NCI-H1105 treated with DMSO at 0.1 percent for 48 hours (cell line): ENCODE measurements at places on chromosomes 11 and 22.

DNA sequence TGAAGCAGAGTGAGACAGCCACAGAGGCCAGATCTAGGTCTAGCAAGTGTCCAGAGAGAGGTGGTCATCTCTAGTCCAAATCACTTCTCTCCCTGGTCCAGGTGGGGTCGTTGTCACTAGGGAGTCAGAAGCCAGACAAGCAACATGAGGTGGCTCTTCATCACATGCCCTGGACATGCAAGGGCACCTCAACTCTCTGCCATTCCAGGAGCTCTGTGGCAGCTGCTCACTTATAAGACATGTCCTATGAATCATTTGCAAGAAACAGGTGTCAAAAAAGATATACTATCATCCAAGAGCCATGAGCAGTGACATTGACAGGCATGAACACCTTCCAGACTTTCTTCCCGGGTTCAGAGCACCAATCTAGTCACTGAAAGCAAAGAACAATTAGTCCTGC, 130.8 kb downstream of the GALNT18 start:
- DNase-seq, result no peak

- DNase-seq, result peak; percentile 47
These were observed at the start of gene ELMOD1 for GRCh38 chr11:107590460-107591377. Gene ELMOD1, plus strand, starts transcription at chr11:107591147. Its CDS starts 27,043 bp downstream, at chr11:107618190.

- DNase-seq, result peak; percentile 99
These were observed 760.6 kb downstream of the NTM start for GRCh38 chr11:132131047-132131446.

GRCh38 chr11:66316849-66317251, at the start of gene CD248:
Gene CD248, minus strand, starts transcription at chr11:66317044. Its CDS starts 17 bp downstream, at chr11:66317027.
- no peak for DNase-seq

DNA sequence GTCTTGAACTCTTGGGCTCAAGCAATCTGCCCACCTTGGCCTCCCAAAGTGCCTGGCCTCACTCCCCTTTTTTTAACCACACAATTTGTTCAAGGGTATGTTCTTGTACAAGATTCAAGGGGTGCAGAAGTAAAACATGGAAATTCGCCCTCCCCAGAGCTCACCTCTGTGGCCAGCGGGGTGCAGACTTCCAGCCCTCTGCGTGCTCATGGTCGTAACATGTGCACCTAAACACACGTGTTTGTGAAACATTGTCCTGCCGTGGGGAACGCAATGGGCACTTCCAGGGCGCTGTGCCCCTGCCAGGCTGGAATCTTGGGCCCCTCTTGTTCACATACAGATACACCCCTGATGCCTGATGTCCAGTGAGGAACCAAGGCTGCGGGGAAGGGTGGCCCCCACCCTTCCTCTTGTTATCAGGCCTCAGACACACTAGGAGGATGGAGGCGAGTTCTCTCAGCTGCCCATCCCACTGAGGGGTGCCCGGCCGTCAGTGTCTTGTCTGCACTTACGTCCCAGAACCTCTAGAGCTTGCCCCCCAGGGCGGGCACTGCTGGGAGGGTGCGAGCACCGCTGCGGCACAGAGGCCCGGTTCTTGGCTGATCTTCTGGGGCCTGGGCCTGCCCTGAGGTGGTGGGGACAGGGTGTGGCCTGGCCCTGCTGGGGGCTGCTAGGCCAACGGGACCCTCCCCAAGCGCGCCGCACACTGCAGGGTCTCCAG, 4.1 kb upstream of the EPS8L2 start:
- no peak for DNase-seq

DNA sequence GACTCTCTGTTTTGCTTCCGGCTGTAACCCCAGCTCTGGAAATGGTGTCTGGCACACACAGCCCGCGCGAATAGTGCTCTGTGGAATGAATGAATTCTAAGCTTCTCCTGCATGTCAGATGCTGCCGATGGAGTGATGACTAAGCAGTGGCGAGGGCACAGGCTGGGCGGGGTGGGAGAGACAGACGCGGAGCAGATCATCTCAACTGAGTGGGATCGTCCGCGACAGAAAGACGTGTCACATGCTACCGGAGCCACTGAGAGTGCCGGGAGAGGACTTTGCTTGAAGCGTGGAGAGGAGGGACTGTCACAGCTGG, 334.5 kb downstream of the CTTN start:
- DNase-seq, result no peak

- no peak for DNase-seq
These were observed 310.1 kb downstream of the CADM1 start for GRCh38 chr11:115193914-115194801.

GRCh38 chr11:57638005-57638781, 11.5 kb downstream of the YPEL4 start:
- peak; percentile 89 for DNase-seq

GRCh38 chr22:17999851-18000250, 24.5 kb downstream of the MICAL3 start:
- DNase-seq, result no peak

GRCh38 chr11:60959431-60959830, 7.5 kb upstream of the SLC15A3 start:
- no peak for DNase-seq

GRCh38 chr22:46754110-46754799, 8.2 kb upstream of the TBC1D22A start:
- no peak for DNase-seq

- DNase-seq, result no peak
These were observed 66.2 kb upstream of the CCND1 start for GRCh38 chr11:69574608-69575255.

DNA sequence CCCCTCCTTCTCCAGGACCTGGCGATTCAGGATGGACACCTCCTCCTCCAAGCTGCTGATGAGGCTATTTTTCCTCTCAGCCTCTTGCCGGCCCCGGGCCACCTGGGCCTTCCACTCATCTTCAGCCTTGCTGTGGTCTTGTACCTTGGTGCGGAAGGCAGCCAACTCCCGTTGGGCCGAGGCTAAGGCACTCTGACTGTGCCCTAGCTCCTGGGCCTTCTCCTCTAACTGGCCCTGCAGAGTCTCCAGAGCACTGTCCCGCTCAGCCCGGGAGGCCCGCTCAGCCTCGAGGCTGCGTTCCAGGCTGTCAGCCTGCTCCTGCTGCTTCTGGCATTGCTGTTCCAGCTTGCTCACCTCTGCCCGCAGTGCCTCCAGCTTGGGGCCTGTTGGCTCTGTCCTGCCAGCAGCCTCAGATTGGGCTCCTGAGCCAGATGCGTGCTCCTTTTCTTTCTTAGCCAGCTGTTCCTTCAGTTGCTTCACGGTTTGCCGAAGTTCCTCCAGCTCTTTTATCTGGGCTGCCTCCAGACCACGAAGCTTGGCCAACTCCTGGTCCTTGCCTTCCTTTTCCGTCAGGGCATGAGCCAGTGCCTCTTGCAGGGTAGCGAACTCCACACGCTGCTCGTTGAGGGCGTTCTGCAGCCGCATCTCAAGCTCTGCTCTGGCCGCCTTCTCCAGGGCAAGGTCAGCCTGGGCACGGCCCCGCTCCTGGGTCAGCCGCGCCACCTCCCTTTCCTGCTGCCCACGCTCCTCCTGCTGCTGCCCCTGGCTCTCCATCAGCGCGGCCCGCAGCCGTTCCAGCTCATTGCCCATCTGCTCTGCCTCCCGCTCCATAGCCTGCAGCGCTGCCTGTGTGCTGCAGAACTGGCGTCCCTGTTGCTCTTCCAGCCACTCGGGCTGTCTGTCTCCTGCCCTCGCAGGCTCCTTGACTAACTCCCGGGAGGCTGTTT, 15.3 kb downstream of the IL18BP start:
- no peak for DNase-seq

DNA sequence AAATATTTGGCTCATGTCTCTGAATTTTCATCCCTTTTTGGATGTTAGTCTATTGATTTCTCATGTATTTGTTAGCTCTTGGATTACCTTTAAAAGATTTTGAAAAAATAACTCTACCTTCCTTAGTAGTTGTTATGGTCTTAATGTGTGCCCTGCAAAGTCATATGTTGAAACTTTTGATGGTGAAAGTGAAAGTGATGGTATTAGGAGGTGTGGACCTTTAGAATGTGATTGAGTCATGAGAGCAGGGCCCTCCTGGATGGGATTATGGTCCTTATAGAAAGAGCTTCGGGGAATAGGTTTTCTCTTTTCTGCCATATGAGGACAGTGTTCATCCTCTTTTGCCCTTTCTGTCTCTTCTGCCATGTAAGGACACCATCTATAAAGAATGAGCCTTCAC, 33.6 kb upstream of the MPPED2 start:
- no peak for DNase-seq

DNA sequence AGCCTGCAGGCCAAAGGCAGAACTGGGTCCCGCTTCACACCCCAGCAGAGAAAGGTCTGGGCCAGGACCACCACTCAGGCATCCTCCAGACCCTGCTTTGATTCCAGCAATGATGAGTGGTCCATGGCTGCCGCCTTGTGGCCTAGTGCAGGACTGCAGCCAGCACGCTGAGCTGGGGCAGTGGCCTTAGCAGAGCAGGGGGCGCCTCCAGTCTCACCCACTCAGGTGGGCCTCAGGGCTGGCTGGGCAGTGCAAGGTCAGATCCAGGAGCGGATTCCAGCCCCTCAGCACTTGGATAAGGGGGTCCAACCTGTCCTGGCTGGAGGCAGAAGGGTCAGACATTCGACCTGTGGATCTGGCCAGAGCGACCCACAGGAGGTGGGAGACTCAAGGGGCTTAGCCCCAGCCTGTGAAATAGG, 9.6 kb upstream of the PDE2A start:
- peak; percentile 32 for DNase-seq

- DNase-seq, result peak; percentile 3
These were observed 69.9 kb upstream of the RTL6 start for GRCh38 chr22:44567846-44568493.

DNA sequence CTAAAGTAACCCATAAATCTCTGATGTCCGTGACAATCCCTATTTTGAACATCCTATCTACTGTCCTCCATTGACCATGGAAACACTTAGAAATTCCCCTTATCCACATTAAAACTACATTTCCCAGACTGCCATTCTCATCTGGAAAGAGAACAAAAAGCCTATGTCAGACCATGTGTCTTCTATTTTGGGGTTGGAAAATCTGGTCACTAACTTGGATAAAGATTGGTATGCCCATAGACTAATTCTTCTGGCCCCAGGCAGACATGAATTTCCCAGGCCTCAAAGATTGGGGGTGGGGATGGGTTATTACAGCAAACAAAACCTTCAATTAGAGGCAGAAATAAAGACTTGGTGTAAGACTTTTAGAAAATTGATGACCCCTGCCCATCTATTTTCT, 30.9 kb upstream of the CREB3L1 start:
- DNase-seq, result no peak

DNA sequence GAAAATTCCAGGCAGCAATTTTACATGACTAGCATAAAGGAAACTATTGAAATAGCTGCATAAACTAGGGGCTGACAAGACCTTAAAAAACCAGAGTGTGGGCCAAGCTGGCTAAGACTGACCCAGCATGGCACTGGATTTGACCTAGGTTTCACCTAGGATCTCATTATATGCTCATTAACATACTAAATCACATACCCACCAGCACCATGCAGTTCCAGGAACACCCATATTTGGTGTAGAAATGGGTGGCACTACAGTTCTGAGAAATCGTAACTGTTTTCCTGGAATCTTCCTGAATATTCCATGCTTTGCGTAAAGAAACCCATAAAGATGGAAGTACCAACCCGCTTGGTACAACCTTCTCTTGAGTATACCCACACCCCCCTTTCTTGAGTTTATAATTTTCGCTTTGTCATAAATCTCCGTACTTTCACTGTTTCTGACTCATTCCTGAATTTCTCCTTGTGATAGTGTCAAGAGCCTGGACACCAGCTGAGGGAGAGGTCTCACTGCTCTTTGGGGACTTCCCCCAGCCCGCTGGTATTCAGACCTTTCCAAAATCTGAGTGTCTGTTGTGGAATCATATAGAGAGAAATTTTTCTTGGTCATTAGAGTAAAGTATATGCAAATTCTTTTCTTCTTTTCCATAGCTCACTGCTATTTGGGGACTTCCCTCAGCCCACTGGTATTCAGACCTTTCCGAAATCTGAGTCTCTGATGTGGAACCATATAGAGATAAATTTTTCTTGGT, 55.1 kb downstream of the MTMR3 start:
- DNase-seq, result no peak

GRCh38 chr11:113574586-113574985, 99.4 kb upstream of the DRD2 start:
- peak; percentile 74 for DNase-seq

DNA sequence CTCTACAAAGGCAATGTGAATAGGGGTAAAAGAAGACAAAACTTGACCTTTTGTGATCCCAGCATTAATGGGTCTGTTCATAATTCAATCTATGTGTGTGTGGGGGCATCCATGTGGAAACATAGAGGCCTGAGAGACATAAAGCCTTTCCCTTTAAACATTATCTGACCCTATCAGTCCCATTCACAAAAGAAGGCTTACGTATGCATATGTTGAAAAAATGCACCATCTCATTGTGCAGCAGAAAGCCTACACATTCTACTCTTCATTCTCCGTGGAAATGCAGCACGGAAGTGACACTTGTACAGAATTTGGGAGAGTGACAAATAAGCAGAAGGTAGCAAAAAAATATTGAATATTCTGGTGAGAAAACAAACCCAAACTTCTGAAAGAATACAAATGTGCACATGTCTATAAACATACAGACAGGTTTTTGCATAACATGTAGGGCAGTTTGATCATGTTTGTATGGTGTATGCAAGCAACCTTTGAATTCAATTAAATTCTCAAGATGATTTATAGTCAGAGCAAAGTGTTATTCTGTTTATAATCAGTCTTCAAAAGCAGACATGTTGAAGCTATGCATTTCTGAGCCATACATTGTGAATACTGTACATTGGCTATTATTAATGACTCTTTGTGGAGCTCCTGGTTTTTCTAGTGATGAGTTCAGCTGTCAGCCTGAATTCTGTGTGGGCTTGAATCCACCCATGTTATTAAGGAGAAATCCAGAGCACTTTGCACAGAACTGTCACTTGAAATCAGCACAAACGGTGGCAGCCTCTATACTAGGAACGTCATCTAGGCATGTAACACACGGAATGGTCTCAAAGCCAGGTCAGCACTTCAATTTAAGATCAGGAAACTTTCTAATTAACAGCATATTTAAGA, 236.8 kb downstream of the DCDC1 start:
- no peak for DNase-seq

GRCh38 chr11:118216621-118217481, 8.0 kb downstream of the JAML start:
- no peak for DNase-seq

- no peak for DNase-seq
These were observed 31.4 kb downstream of the GLB1L2 start for GRCh38 chr11:134363161-134363560.

DNA sequence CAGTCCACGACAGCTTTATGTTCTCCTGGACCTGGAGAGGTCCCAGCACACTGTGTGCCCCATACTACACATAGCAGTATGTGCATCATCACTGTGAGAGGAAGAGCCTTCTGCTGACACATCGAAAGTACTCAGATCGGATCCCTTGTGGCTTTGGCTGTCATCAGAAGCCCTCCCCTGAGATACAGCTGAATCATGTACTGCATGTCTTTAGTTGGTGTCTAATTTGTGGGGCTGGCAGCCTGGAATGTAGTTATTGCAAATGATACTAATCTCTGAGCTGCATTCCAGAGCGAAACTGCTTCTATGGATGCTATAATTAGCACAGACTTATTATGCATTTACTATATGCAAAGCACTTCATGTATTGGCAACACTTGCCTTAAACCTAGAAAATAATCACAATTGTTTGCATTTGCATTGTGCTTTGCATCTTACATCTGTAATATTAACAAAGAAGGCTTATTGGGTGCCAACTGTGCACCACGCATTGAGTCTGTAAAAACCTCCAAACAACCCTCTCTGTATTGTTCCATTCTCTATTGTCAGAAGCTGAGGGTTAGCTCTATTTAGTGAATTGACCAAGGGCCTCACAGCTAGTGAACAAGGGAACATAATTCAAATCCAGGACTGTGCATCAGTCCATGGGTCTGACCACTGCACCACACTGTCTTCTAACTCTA, 89.2 kb upstream of the CRTAM start:
- DNase-seq, result no peak

- DNase-seq, result no peak
These were observed 288 bp upstream of the KRTAP5-8 start for GRCh38 chr11:71537537-71537936.
